ENCODE measurements at places on chromosomes 11 and 22. TPM values are rescaled to one million over a fixed set of nuclear protein-coding genes. Genes with fewer than 3 reads are reported as not detected.

GRCh38 chr11:551596-551995, 8.9 kb downstream of the LMNTD2 start:
- no peak for DNase-seq

GRCh38 chr11:1564535-1565172, 7.4 kb downstream of the DUSP8 start:
- no peak for DNase-seq

- no peak for DNase-seq
Observed at GRCh38 chr11:2587132-2587930, 112.5 kb downstream of the KCNQ1OT1 start.

GRCh38 chr11:74185285-74185684, 14.2 kb downstream of the PPME1 start:
- DNase-seq = no peak

- no peak for DNase-seq
Observed at GRCh38 chr11:113553235-113553634, 78.0 kb upstream of the DRD2 start.

DNA sequence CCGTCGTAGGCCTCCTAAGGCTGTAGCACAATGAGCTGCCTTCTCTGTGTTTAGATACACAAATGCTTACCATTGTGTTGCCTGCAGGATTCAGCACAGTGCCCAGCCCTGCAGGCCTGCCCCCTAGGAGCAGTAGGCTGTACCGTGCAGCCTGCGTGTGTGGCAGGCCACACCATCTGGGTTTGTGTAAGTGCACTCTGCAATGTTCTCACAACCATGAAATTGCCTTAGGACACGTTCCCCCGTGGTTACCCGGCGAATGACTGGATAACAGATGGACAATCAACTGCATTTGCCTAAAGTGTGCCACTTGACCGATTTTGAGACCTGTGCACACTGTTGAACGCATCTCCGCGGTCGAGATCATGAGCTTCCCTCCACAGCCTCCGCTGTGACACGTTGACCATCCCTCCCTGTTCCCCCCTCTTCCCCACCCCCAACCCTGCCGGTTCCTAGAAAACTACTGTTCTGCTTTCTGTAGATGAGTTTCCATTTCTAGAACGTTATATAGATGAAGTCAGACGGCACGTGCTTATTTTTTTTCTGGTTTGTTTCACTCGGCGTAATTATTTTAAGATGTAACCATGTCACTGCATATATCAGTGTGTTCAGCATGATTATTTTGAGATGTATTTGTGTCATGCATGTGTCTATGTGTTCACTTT, 22.2 kb upstream of the CTSD start:
- DNase-seq = no peak

- no peak for DNase-seq
Observed at GRCh38 chr11:15150507-15150906, 35.8 kb downstream of the INSC start.

GRCh38 chr11:128949791-128950454, 7.3 kb upstream of the TP53AIP1 start:
- no peak for DNase-seq

Gene ADAMTS15
- total RNA-seq = 12.0 TPM

- DNase-seq = no peak
Observed at GRCh38 chr22:24330636-24331035, 60.0 kb downstream of the SPECC1L start.

DNA sequence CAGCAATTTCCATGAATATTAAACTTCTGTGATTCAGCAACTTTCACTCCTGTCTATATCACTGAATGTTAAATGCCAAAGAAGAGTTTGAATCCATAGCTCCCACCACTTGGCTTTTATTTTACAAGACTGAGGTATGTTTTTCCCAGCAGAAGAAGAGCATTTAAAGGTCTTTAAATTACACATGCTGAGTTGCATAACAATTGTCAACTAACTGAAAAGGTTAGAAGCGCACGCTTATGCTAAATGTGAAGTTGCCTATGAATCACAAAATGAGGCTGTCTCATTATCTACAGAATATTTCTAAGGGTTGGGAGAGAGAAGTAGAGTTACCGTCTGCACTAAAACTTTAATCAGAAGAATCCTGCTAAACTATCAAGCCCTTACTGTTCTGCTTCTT, 1086.3 kb downstream of the FAM181B start:
- DNase-seq = no peak

DNA sequence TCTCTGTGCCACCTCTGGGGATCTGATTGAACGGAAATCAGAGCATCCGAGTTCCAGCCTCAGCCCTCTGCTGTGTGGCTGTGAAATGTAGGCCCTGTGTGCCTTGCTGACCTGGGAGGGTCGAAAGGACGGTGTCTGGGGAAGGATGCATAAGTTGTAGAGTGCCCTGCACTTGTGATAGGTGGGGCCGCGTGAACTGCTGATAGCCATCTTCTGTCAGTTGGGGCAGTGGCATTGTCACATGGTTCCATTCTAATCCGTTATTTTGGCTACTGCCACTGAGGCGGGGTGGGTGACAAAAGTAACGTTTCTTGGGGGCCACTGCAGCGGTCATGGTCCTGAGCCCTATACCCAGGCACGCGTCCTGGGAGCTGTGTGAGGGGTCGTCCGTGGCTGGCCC, 63.4 kb downstream of the LRP5 start:
- no peak for DNase-seq

Gene OTOG
- total RNA-seq = not detected

DNA sequence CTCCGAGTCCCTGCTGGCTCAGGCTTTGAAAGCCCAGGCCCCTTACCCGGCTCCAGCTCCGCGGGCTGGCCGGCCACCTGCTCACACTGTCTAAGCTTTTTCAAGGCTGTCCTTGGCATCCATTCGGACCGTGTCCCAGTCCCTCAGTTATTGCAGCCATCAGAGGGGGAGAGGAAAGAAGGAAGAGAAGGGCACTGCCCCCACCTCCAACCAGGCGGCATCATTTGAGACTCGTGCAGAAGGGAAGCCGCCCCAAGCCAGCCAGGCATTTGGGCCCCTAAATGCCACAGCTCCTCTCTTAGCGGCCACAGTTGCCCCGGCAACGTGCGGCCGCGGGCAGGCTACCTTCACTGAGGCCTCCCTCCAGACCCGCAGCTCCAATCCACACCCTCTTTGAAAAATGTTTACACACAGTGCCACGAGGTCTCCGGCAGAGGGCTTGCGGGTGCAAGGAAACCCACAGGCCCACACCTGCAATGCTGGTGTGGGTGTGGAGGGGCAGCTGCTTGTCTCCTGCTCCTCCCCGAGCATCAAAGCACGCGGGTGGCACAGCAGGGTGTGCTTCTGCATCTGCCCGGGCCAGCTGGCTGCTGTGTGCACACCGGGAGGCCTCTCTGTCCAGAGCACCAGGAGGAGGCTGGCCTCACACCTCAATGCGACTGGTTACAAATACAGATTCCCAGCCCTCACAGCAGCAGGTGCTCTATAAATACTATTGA, 124.4 kb downstream of the CTTN start:
- DNase-seq = no peak

DNA sequence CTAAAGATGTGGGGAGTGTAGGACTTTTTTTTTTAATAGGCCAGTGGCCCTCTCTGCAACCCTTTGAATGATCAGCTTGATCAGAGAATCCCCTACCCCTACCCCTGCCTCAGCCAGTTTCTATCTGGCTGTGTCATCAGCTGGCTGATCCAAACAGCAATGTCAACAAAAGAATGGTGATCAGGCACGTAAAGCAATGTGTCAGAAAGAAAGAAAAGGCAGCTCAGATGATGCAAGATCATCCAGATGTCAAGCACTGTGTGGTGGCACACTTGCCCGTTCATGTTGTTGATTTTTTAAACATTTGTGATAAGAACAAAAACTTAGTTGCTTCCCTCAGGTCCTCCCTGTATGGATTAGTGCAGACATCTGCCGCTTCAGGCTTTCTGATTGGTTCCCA, 26.3 kb upstream of the EHF start:
- DNase-seq = no peak

GRCh38 chr22:36182857-36183256, 18.8 kb downstream of the APOL4 start:
- no peak for DNase-seq

DNA sequence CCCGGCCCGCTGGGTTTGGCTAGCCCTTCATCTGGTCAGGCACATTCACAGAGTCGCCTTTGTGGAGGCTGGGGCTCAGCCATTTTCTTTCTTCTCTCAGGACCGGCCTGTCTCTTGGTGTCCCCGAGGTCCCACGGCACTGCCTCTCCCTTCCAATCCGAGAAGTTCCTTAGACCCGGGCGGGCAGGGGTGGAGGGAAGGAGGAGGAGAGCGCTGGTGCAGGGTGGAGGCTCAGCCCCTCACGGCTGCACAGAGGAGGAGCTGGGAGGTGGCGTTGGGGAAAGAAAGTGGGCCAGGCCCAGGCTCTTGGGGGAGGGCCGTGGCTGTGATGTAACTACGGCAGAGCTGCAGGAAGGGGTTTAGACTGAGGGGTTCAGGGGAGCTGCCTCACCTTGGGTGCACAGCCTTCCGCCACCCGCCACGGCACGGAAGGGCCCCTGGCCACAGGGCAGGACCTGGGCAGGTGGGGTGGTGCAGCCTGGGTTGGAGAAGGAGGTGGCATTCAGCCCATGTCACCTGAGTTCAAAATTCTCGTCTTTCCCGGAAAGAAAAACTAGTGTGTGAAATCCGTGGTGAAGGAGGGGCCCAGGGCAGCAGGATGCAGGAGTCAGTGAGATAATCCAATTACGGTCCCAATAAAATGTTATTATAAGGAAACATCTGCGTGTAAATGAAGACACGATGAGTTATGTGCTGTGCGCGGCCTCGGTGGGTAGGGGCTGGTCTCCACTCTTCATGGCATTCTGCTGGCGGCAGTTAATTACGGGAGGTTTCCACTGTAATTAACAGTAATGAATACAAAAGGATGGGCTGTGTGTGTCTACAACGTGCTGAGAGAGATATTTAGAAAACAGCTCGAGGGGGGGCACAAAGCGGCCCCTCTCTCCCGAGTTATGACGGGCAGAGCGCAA, 1.7 kb downstream of the BRSK2 start:
- DNase-seq = no peak

- no peak for DNase-seq
Observed at GRCh38 chr22:45430871-45431270, 17.4 kb downstream of the RIBC2 start.

Gene PRG3
- not detected for total RNA-seq

Gene MS4A15
- not detected for total RNA-seq

DNA sequence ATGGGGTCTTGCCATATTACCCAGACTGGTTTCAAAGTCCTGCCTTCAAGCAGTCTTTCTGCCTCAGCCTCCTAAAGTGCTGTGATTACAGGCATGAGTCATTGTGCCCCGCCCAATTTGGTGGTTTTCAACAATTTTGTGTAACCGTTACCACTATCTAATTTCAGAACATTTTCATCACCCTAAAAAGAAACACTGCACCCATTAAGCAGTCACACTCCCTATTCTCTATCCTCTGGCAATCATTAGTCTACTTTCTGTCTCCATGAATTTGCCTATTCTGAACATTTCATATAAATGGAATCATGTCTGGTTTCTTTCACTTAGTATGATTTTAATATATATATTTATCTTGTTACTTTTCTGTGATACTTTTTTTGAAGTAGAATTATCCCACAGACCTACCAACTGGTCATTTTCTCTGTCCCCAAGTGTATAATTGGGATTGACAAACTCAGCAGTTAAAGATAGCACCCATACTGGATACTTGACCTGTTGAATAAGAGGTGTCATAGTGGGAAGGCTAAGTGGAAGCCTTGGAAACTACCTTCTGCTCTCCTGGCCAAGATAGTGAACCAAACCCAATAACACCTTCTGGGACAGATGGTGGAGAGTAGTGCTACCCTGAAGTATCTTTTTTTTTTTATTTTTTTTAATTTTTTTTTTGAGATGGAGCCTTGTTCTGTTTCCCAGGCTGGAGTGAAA, 64.8 kb downstream of the STIM1 start:
- no peak for DNase-seq

DNA sequence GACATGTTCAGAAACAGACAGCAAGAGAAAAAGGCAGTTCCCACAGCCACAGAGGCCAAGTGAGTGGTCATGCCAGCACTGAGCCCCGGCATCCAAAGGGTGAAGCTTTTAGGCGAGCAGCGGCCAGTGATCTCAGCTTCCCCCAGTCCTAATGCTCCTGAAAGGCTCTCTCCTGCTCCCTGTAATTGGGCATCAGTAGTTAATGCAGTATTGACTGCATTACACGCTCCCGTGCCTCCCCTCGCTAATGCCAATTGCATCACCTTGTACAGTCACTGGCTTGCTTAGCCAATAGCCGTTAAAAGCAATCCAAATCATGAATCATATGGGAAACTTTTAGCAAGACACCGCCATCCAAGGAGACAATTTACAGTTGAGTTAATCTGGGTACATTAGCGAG, 4.9 kb downstream of the LMO1 start:
- DNase-seq = no peak

DNA sequence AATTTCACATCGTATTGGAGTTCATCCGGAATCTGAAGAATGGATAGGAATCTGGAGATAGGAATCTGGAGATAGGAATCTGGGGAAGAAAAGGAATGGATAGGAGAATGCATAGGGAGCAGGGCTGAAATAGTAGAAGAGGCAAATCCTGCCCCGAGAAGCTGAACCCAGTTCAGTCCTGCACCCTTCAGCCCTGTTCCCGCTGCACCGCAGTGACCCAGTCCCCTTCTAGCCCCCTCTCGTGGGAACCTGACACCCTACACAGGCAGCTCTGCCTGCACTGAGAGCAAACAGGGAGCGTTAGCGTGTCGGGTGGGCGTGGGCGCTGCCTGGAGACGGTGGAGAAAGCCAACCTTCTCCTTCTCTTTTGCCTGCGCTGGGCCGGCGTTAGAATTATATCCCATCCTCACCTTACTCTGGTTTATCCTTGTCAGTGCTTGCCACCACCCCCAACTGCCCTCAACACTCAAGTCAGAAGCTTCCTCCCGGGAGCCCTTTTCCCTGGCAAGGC, 1.0 kb upstream of the CCKBR start:
- no peak for DNase-seq

GRCh38 chr11:16011396-16011795, 344.9 kb downstream of the SOX6 start:
- DNase-seq = no peak

GRCh38 chr11:77411137-77411707, 62.7 kb downstream of the PAK1 start:
- DNase-seq = no peak

GRCh38 chr22:48574776-48575617, 1252.7 kb downstream of the BRD1 start:
- no peak for DNase-seq

DNA sequence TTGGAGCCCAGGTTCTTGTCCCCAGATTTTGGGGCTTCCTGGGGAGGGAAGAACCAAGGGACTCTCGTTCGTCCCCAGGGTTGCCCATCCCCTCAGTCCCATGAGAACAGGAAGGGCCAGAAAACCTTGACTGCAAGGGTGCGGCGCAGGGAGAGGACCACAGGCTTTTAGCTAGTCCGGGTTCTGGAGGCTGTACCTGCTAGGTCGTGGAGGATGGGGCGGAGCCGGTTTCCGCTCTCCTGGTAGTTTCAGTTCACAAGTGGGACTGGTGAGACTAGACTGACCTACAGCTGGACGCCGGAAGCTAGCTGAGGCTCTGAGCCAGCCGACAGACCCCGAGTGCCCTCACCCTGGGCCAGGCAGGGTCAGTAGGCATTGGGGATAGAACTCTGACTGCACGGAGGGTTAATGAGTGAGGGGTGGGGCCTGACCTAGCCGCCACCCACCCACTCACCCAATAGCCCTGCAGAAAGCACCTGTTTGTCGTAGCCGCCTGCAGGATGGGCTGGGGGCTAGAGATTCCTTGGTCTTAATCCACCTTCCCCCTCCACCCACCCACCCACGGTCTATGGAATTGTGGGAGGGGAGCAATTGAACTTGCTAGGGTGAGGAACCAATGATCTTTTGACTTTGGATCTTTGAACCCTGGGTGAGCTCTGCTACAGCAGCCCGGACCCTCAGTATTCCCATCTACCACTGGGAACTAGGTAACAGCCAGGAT, 1.5 kb downstream of the MAFF start:
- no peak for DNase-seq

All from vagina (tissue), 2 donors.